Ovary (tissue), 10 donors: ENCODE measurements at places on chromosomes 11 and 22.
A peak's percentile ranks its signal among the peaks of the same experiment; 100 is the strongest.

DNA sequence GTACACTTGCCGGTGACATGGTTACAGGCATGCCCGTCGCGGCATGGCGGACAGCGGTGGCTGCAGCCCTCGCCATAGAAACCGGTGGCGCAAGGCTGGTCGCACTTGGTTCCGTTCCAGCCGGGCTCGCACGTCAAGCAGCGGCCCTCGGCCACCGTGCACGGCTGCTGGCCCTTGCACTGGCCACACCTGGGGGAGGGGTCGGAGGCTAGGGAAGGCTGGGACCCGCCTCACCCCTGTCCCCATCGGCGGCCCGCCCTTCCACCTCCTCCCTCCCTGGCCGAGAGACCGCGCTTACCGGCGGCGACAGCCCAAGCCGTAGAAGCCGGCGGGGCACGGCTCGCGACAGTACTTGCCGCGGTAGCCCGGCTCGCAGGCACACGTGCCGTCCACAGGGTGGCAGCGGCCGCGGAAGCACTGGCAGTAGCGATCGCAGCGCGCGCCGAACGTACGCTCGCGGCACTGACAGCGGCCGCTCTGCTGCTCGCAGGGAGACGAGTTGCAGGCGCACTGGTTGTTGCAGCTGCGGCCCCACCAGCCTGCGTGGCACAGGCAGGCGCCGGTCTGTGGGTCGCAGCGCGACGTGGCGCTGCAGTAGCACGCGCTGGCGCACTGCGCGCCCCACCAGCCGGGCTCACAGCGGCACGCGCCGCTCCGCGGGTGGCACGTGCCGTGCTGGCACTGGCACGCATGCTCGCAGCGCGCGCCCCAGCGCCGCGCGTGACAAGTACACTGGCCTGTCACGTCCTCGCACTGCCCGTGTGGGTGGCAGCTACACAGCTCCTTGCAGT is 6.7 kb downstream of the SCARF2 start:
- peak; percentile 55 for DNase-seq

- no peak for DNase-seq
Observed at GRCh38 chr11:62605902-62606301, 4.2 kb upstream of the MTA2 start.

- no peak for DNase-seq
Observed at GRCh38 chr11:123152951-123153350, 42.1 kb downstream of the CLMP start.

GRCh38 chr22:49962751-49963646 is 2.4 kb downstream of the PIM3 start:
- DNase-seq = peak; percentile 76

GRCh38 chr11:121500275-121500674 is 47.5 kb upstream of the SORL1-AS1 start:
- no peak for DNase-seq

GRCh38 chr22:36850056-36850455 is 10.8 kb upstream of the NCF4 start:
- DNase-seq = no peak

DNA sequence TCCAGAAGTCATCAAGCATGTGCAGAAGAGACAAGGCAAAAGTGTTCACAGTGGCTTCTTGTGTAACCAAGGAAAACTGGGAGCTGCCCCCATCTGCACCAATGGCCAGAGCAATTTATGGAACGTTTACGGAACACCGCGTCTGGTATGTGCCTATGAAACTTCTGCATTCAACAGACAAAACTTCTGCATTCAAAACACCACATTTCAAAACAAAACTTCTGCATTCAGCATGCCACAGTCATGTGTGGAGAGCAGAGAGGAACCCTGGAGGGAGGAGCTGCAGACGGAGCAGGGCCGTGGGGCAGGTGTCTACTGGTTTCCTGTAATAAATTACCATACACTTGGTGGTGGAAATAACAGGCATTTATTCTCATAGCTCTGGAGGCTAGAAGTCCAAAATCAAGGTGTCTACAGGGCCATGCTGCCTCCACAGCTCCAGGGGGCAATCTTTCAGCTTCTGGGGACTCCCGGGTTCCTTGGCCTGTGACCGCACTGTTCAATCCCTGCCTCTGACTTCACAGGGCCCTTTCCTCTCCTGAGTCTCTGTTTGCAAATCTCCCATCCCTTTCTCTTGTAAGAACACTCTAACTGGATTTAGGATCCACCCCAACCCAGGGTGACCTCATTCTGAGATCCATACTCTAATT is 32.2 kb downstream of the RPL3 start:
- no peak for DNase-seq

- DNase-seq = no peak
Observed at GRCh38 chr11:12865863-12866595, 143.1 kb upstream of the RASSF10 start.

- no peak for DNase-seq
Observed at GRCh38 chr11:23789938-23790371, 706.9 kb upstream of the LUZP2 start.

- peak; percentile 31 for DNase-seq
Observed at GRCh38 chr22:17368554-17369438, 464 bp upstream of the CECR2 start.

DNA sequence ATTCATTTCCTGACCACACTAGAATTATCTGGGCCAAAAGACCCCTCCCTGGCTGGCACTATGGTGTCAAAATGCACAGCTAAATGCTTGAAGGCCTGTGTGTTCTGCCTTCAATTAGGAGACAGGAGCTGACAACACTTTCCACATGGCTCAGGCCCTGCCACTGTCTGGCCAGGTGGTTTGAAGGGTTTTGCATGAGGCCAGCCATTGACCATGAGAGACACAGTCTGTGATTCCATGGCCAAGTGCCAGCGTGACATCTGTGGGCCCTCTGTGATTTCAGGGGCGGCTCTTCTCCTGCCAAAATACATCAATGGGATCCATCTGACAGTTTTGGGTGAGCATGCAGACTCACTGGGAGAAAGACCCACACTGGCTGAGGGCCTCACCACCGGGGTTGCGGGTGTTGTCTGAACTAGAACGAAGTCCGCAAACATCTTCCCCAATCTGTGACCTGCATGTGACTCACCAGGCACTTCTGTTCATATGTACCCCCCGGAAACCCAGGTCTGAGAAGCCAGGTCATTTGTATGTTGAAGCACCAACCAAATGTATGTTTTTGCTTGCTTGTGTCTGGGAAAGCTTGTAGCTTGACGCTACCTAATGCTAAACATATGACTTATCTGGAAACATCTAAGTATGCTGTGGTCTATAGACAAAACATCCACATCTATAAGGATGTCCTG is 20.7 kb upstream of the NAV2 start:
- DNase-seq = no peak
